ENCODE measurements at places on chromosomes 11 and 22.

DNA sequence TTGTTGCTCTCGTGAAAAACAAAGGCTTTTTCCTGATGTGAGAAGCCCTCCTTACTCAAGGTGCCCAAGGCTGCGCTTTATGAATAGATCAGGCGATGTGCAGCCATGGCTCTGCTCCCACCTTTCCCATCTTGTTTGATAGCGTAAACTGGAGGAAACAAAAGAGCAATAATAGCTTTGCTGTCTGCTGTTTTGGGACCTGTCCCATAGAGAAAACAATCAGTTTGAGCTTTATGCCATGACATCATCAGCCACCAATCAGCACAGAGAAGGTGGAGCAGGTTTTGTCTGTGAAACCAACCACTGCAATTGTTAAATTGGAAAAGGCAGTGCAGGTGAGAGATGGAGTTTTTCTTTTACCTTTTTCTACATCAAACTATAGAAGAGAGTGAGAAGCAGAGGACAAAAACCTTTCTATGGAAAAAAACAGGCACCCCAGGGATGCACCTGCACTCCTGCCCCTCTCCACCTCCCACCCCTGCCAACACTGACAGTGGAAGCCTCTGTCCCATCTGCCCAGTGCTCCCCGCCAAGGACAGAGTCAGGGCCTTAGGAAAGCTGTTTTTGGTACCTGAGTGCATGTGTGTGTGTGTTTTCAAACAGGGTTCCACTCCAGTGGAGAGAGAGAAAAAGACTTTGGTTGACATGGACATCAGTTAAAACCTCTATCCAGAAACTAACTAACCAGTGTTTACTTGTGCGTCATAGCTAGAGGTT, 80.7 kb downstream of the MICAL3 start:
- DNase-seq, result no peak

- DNase-seq, result no peak
Measured at GRCh38 chr11:129023968-129024676, 81.5 kb upstream of the TP53AIP1 start.

DNA sequence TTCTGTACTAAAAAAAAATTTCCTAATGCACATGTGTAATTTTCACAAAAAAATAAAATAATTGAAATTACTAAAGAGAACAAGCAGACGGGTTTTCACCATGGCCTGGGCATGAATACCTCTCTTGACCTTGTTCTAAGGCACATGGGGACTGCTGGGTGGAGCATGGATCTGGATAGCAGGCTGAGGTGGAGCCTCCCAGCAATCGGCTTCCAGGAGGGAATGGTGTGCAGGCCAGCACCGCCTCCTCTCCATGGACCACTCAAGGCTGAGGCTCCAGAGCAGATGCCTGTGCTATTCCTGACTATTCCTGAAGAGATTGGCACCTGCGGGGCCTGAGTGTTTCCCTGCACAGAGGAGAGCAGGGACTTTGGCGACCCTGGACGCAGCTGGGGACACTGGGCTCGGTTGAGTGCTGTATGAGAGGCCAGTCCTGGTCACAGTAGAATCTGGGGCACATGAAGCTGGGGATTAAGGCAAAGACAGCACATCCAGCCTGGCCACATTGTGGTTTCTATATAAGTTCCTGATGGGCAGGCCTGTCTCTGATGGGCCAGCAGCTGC, 963.6 kb downstream of the BRD1 start:
- DNase-seq, result no peak

DNA sequence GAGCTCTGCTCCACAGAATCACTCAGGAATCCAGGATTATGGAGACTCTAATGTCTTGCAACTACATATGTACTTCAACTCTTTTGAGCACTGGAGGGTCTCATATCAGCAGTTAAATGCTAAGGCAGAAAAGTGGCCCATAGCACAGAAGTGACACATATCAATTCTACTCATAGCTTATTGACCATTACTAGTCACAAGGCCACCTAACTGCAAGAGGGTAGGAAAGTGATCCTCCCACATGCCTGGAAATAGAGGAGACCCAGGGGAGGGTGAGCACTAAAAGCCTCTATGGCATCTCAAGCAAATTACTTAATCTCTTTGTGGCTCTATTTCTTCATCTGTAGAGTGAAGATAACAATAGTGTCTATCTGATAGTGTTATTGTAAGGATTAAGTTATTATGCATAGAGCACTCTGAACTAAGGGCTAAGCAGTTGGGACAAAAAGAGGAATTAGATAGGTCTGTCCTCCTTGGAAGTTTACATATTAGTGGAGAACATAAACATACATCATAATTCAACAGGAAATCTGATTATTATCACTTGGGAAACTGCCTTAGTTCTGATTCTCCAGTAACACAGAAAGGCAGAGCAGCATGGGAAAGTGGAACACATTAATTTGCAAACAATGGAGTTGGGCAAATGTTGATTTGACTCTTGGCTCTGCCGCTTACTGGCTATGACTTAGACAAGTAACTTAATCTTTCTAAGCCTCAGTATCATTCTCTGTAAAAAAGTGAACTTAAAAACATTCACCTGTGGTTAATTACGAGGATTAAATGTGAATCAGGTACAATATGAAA, 25.1 kb upstream of the USP47 start:
- peak; percentile 84 for DNase-seq

- no peak for DNase-seq
Measured at GRCh38 chr11:132803436-132803835, 728.9 kb downstream of the OPCML start.

- DNase-seq, result no peak
Measured at GRCh38 chr11:86442420-86442819, 67.7 kb downstream of the CCDC81 start.

- DNase-seq, result no peak
Measured at GRCh38 chr22:44583061-44583760, 85.2 kb upstream of the RTL6 start.

DNA sequence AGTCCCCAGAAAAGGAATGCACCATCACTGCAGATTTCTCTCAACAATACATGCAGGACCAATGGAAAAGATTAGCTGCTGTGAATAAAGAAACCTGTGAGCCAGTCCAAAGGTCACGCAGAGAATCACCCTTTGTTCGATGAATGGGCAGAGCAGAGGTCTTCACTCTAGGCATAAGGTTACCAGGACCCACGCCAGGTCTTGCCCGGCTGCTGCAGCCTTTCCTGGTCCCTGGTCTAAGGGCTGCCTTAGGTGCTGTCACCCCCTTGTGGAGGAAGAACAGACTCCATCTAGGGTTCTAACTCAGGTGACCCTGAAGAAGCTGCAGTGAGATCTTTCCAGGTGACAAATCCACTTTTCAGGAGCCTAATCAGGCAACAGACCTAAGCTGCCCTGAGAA, 29.0 kb upstream of the NAP1L4 start:
- peak; percentile 30 for DNase-seq

DNA sequence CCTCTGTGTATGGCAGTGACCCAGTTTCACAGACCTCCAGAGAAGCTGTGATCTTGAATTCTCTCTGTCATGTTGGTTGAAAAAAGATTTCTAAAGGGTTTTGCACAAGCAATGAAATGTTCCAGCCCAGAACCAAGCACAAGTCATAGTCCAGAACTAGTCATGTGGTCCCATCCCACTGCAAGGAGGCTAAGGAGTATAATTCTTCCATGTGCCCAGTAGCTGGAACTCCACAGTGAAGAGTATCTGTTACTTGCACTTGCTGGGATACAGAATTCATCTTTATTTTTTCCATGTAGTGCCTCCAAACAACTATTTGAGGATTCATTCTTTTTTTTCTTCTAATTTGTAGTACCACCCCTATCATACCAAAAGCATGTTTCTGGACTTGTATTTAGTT, 9.9 kb upstream of the MMP8 start:
- no peak for DNase-seq

DNA sequence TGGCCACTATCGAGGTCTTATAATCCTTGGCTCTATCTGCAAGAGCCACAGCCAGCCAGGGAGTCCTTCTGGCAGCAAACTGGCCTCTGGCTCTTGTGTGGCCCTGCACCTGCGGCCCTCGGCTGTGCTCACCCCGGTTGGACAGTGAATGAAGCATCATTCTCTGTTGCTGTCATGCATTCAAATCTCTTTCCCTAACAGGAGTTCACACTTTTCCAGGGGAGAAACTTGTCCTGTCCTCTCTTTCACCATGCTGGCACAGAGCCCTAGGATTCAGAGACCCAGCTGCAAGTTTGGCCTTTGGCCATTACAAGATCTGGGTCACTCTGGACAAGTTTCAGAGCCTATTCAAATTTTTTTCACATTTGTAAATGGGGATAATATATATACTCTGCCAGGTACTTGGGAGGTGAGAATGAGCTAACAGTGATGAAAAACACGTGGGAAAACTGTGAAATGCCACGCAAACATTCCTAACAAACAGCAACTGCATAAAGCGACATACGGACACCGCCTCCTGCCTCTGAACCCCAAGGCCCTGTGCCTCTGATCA, 34.2 kb downstream of the TMEM184B start:
- peak; percentile 72 for DNase-seq

- DNase-seq, result no peak
Measured at GRCh38 chr22:49541693-49542230, 285.9 kb downstream of the BRD1 start.

GRCh38 chr11:59272771-59273372, 60.1 kb upstream of the MPEG1 start:
- DNase-seq, result no peak

DNA sequence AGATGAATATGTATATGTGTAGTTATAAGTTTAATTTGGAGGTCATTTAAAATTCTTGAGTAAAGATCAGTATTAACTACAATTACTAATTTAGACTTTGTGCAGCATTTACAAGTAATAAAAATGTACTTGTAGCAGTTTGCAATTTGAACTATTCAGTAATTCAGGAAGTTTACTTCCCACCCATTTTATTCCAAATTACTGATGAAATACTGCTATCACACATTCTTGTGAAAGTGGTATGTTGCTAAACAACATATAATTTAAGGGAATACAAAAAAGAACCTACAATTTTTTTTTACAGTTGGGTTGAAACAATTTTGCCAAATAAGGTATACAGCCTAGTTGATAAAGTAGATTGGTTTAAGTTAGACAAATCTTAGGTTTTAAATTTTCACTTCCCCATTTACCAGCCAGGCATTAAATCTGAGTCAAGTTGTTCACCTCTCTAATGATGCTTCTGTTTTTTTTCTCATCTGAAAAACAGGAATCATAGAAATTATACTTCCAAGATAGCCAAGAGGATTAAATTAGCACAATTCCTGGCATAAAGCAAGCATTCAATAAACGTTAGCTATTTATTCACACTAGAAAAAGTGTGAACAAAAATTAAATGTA, 45.3 kb downstream of the ZBTB44 start:
- DNase-seq, result no peak

GRCh38 chr11:96322775-96323641, 20.0 kb downstream of the MAML2 start:
- DNase-seq, result no peak

DNA sequence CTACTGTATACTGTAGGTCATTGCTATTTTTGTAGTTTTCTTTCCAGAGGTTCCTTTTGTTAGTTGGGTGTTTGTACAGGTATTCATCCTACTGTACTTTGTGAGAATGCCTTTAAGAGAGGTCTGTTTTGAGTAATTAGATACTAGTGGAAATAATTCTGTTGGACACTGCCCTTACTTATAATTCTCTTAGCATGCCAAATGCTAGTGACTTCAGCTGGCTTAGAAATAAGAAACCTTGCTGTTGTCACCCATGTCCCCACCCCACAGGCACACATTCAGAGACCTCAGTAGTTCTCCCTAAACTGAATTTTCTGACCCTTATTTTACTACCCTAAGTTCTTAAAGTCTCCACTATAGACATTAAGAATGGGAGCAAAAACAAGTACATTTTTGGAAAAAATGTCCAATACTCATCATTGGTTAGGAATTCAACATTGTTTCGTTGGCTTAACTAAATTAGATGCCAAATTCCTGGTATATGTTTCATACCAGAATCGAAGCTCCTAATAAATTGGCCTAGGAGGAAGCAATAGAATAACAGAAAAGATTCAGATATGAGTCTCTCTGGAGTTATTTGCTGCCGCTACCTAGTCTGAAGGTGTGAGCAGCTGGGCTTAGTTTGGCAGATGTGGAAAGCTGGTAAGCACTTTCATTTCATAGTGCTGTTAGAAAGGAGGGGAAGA, 28.4 kb downstream of the ZNF143 start:
- peak; percentile 77 for DNase-seq

GRCh38 chr11:64566042-64566914, 24.7 kb upstream of the SLC22A12 start:
- DNase-seq, result peak; percentile 72

- peak; percentile 40 for DNase-seq
Measured at GRCh38 chr11:11620921-11621572, 758 bp downstream of the GALNT18 start.

- DNase-seq, result no peak
Measured at GRCh38 chr11:116641561-116642045, 131.2 kb downstream of the BUD13 start.

DNA sequence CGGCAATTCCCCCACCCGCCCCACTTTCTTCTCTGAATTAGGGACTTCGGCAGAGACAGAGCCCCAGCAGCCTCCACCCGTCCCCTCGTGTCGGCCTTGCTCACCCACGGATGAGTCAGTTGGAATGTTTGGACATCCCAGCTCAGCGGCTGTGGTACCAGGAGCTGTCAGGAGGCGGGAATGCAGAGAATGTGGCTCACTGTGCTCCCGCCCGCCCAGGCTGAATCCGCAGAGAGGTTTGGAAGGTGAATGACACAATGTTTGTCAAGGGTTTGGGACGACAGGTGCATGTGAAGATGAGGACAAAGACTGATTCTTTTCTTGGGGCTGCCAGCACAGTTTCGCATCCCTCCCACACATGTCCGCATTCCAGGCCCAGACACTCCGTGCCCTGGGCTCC, 39.6 kb downstream of the LIF start:
- DNase-seq, result peak; percentile 94

DNA sequence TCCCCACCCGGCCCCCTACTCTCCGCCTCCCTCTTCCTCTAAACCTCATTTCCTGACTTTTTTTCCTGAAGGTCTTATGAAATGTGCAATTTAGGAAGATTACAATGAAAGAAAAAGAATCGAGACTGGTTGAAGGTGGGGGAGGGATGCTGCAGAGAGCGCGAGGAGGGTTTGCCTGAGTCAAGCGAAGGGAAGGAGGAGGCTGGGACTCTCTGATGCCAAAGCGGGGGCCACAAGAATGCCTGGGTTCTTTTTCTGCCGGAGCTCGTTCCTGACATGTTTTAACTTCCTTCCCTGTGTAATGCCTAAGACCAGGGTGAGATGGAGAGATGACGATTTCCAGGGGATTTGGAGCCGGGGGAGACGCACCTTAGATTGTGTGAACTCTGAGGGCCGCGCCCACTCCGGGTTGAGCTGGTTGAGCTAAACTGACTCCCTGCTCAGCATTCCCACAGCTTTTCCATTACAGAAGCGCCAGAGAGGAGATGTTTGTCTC, 270.5 kb upstream of the SORL1-AS1 start:
- peak; percentile 65 for DNase-seq

GRCh38 chr11:103898065-103898464, 138.4 kb upstream of the DDI1 start:
- no peak for DNase-seq

All from adipocyte (in vitro differentiated cells).